ACHN (cell line): ENCODE measurements at places on chromosomes 3 and 15.
A peak's percentile ranks its signal among the peaks of the same experiment; 100 is the strongest.

DNA sequence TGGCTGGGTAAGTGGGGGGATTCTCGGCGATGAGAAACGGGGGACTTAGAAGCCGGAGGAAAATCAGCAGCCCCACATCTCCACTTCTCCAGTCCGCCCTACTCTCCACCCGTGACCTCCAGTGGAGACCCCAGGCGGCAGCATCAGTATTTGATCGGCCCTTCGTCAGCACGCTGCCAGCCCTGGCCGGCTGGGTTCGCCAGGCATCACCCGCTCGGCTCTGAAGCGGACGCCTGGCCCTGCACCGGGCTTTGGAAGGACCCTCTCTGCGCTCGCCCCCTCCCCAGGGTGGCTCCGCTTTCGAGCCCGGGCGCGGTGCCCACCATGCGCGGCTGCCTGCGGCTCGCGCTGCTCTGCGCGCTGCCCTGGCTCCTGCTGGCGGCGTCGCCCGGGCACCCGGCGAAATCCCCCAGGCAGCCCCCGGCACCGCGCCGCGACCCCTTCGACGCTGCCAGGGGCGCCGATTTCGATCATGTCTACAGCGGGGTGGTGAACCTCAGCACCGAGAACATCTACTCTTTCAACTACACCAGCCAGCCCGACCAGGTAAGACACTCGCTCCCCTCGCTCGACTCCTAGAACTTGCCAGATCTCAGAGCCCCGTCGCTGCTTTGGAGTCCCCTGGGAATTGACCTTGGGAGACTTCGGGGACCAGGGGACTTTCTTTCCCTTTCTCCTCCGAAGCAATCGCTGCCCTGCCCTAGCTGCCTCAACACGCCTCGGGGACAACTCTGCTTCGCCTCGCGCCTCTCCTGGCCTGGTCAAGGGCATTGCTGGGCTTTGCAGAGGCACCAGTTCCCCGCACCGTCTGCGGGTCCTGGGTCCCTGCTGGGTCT, 561 bp downstream of the SIDT1 start:
- DNase-seq, result no peak

GRCh38 chr3:101810022-101810418, 31.0 kb downstream of the NXPE3 start:
- no peak for DNase-seq

DNA sequence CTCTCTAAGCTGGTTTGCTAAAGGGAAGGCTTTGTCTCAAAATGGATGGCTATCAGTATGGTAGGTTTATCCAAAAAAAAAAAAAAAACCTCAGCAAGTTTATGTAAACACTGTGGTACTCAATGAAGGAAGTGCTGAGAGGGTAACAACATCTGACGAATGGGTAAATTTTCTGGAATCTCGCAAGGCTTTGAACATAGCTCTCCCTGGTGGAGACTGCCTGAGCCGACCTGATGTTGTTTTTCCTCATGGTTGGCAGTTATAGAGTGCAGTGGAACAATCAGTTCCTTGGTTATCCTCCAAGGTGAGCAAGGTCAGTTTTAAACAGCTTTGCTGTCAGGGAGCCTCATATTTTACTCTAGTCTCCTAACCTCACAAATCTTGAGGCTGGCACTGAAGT, 94.6 kb downstream of the ZPLD1 start:
- peak; percentile 42 for DNase-seq

- DNase-seq, result no peak
These were observed 48.0 kb downstream of the SSUH2 start for GRCh38 chr3:8596321-8597218.

- peak; percentile 14 for DNase-seq
These were observed 125.4 kb upstream of the RAD18 start for GRCh38 chr3:9088441-9089353.

GRCh38 chr15:89822951-89823711, 8.5 kb upstream of the ANPEP start:
- no peak for DNase-seq

DNA sequence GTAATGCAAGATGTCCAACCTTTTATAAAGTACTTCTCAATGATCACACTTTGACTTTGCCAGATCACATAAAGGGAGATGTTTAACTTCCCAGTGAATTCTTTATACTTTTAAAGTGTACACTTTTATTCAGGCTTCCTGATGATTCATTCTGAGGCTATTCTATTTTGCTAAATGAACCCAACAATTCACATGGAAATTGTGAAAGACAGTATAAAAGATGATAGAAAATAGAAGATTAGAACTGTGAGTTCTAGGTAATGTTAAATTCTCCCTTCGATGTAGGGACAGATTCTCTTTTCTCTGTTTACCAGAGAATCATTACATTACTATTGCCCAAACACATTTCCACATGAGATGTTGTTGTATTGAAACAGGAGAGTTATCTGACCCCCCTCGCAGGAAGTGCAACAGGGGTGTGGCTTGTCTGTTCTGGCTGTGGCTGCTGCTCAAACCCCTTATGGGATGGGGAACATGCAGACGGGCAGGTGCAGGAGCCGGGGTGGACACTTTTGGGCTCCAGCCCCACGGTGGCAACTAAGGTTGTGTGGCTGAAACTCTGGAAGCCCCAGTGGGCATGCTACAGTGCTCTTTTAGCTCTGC, 131.3 kb upstream of the LRTM1 start:
- no peak for DNase-seq

GRCh38 chr3:17515445-17516234, 226.8 kb downstream of the TBC1D5 start:
- DNase-seq, result no peak

- DNase-seq, result peak; percentile 8
These were observed 17.5 kb downstream of the ALS2CL start for GRCh38 chr3:46675843-46676567.

- DNase-seq, result peak; percentile 19
These were observed 21.8 kb upstream of the KIF23 start for GRCh38 chr15:69392352-69392751.

DNA sequence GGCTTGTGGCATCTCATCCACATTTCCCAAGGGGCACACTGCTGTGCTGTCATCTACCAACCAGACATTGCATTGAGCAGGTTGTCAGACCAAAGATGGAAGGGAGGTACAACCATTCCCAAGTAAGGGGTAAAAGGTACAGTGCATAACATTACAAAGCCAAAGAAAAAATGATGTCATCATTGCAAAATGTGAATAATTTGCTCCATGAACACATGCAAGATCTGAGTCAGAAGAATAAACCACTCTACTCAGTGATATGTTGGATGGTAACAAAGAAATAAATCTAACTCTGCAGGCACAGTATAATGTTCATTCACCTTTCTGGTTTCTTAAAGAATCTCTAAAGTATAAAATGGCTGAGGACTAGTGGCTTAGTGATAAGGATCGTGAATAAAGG, 202.7 kb downstream of the MAGI1 start:
- peak; percentile 40 for DNase-seq

- no peak for DNase-seq
These were observed at the start of gene LTK for GRCh38 chr15:41513506-41514227. TSS of gene LTK (minus strand) at chr15:41513827. CDS start at chr15:41513709, 118 bp downstream.

DNA sequence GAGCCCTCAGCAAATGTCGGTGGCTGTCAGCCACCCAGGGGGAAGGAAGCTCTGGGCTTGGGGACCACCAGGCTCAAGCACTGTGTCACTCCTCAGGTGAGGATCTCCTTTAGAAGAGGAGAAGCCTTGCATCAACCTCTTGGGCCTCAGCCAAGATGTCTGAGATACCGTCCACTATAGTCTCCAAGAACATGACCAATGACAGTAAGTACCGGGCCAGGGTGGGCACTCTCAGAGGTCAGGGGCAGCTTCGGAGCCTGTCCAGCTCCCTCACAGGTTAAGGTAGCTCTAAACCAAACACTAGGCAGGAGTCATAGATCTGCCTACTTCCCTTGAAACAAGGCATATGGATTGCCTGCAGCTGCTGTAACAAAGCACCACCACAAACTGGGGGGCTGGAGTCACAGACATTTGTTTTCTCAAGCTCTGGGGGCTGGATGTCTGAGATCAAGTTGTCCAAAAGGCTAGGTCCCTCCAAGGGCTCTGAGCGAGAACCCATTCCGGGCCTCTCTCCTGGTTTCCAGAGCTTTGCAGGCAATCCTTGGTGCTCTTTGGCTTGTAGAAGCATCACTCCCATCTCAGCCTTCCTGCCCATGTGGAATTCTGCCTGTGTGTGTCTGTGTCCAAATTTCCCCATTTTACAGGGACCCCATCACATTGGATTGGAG, 1.3 kb downstream of the CFAP100 start:
- DNase-seq, result no peak

DNA sequence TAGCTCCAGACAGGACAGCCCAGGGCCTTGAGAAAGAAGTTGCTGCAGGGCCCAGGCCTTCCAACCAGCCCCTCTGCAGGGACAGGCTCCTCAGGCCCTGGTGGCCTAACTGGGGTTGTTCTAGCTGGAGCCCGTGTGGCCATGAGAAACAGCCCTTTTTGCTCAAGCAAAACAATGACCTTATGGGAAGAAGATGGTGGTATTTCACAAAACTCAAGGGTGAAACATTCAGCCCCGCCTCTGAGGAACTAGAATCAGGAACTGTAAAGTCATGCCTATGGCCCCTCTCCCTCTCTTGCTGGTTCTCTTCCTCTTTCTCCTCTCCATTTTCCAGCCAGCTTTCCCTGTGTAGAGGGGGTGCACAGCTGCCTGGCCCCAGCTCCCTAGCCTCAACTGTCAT, 273.3 kb downstream of the RPLP1 start:
- no peak for DNase-seq

- peak; percentile 71 for DNase-seq
These were observed 181.5 kb upstream of the LMCD1 start for GRCh38 chr3:8319935-8320634.

GRCh38 chr3:17494117-17494809, 248.2 kb downstream of the TBC1D5 start:
- no peak for DNase-seq

GRCh38 chr3:116886202-116886893, 176.8 kb downstream of the TUSC7 start:
- no peak for DNase-seq

DNA sequence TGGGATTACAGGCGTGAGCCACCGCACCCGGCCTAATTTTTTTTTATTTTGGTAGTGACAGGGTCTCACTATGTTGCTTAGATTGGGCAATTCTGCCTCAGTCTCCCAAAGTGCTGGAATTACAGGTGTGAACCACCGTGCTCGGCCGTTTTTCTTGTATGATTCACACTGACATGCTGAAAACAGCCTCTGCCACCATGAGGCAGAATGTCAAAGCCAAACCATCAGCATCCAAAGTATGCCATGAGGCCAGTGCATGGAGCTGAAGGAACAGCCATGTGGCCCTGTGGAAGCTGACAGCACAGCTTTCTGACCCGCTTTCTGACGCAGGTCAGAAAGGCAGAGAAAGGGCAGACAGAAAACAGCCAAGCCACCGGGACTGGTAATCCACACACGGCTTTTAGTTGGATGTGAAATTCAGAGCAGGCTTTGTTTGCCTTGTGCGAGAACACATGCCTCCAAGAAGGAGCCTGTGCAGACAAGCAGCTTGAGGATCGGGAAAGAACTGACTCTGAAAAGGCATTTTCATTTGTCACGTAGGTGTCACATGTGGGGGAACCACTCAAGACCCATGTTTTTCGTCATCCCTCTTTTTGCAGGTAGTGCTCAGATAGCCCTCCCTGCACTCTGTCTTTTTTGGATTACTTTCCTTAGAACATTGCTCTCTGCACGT, 25.1 kb downstream of the XYLB start:
- no peak for DNase-seq

GRCh38 chr3:106380232-106380631, 511.4 kb upstream of the CBLB start:
- DNase-seq, result no peak

DNA sequence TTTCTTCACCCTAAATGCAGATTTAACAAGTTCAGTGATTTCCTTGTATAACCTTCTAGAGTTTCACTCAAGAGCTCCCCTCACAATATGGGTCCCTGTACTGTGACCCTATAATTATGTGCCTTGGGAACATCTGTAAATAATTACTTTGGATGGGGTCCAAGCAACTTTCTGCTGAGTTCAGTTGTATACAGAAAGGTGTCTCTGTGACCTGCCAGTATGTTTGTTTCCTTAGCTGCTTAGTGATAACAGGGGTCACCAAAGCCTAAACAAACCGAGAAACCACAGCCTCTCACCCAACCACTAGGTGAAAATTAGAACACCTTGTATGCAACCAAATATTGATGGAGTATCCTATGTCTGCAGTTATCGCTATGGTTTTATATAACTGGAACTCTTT, 29.8 kb upstream of the SLC25A36 start:
- no peak for DNase-seq

- DNase-seq, result no peak
These were observed 17.7 kb downstream of the CTNNB1 start for GRCh38 chr3:41216993-41217392.

DNA sequence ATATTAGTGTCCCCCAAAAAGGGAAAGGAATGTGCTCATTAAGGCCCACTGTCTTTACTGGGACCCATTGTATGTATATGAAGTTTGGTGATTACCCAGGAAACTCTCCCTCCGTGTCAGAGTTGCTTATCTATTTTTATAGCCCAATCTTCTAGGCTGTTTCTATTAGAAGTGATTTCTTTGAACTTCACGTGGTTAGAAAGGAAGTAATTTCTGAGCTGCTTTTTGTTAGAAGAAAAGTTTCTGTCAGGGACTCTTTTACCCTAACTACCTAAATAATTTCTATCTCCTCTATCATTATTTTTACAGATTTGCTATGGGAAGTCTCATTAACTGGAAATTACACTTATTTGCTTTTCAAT, 17.7 kb upstream of the SENP7 start:
- no peak for DNase-seq

DNA sequence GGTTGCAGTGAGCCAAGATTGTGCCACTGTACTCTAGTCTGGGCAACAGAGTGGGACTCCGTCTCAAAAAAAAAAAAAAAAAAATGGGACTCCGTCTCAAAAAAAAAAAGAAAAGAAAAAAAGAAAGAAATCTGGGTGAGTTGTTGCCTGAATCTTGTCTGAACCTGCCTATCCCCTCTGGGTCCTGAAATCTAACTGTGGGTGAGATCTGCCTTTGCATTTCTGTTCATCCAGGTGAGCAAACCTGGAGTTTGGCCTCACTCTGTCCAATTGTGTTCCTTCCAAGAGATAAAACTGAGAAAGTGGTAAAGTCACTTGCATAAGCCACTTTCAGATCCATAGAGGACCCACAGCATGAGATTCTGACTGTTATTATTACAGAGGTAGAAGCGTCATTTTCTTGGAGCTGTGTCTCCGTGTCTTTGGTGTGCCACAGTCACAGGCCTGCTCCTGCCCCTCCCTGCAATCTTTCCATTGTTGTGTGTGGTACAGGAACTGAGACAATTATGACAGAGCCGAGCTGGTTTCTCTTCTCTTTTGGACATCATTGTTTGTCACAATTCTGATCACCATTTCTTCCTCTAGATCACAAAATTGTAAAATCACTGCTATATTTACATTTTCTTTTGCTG, 235.9 kb downstream of the LPP start:
- DNase-seq, result no peak

GRCh38 chr3:128195369-128195768, 42.1 kb downstream of the EEFSEC start:
- DNase-seq, result no peak

GRCh38 chr3:197354568-197355001, 56.2 kb upstream of the DLG1 start:
- peak; percentile 61 for DNase-seq

DNA sequence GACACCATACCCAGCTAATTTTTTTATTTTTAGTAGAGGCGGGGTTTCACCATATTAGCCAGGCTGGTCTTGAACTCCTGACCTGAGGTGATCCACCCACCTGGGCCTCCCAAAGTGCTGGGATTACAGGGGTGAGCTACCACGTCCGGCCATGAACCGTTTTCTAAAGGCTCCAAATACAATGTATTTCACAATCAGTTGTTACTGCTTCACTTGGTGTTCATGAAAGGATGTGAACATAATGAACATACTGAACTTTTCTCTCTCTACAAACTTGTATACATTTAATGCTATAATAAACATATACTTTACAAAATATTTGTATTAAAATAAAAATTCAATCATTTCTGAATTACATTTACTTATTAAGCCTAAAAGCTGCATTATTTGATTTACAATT, 28.9 kb downstream of the TBL1XR1 start:
- no peak for DNase-seq
